ENCODE measurements at places on chromosomes 2 and 18.

GRCh38 chr2:196041786-196042185 lies 26.9 kb downstream of the DNAH7 start:
- no peak for DNase-seq

DNA sequence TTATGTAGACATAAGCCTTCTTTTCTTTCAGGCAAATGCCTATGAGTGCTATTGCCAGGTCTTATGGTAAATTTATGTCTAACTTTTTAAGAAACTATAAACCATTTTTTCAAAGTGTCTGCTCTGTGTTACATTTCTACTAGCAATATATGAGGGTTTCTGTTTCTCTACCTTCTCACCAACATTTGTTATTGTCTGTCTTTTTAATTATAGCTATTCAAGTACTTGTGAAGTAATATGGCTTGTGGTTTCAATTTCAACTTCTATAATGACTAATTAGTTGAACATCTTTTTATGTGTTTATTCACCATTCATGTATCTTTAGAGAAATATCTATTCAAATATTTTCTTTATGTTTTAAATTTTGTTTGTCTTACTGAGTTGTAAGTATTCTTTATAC lies 213.1 kb upstream of the MC4R start:
- no peak for DNase-seq

- no peak for DNase-seq
Observed at GRCh38 chr18:8504880-8505435, 104.3 kb upstream of the RAB12 start.

GRCh38 chr2:36409935-36410334 lies 54.4 kb downstream of the CRIM1 start:
- no peak for DNase-seq

GRCh38 chr2:239663364-239663924 lies 262.6 kb upstream of the HDAC4 start:
- DNase-seq = no peak

DNA sequence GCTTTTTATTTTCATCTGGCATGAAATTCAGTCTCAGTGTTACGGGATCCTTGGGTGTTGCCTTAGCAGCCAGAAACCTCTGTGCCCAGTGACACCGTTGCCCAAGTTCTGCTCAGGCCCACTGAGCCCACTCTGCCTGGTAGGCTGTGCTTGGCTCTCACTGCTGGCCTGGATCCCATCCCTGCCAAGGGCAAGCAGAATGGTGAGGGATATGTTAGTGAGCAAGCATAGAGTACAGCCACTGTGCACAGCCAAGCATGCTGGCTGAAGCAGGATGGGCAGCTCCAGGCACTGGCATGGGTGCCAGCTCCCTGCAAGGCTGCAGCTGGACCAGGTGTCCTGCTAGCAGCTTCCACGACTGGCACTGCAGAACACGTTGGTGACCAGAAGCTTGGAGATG lies 194.7 kb upstream of the TFPI start:
- DNase-seq = no peak

DNA sequence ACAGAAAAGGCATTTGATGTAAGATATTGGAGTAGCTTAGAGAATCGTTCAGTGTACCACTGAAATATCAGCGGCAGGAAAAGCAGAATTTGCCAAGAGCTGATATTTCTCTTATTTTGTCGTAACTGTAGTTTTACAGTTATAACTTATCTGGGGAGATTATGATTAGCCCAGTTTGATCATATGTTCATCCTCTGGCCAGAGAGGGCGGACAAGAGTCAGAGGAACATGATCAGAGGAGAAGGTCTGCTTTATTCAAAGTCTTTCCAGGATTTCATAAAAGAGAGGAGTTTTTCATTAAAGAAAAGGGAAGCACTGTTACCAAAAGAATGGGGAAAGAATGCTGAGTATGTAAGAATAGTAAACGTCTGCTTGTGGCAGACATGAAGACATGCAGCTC lies 1655.6 kb downstream of the DPP10 start:
- DNase-seq = no peak

DNA sequence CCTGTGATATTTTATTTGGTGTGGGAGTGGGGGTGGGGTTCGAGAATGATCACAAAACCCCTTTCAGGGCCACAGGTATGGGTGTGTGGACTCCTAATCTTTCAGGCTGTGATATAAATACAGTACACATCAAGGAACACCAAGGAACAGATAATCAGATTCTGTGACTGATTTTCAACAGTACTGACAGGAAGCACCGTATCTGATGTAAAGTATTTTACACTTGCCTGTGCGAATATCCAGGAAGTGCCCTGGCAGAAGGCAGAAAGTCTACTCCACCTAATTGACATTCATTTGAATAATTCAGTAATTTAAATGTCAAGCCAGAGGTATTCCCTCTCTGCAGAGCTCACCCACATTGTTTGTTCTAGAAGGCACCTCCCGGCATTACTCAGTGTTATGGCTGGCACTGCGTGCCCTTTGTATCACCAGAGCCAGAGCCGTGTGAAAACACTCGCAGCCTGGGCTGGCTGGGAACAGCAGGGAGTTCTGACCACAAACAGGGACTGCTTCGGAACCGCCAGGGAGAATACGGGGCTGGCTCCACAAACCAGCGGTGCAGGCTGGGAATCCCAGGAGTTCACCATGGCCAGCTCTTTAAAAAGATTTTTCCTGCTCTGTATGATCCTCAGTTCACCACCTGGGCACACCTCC lies 91.8 kb downstream of the ACVR1 start:
- no peak for DNase-seq

- no peak for DNase-seq
Observed at GRCh38 chr2:36172824-36173223, 182.8 kb upstream of the CRIM1 start.

GRCh38 chr2:37110306-37111212 lies 26.2 kb downstream of the GPATCH11 start:
- DNase-seq = no peak

- DNase-seq = no peak
Observed at GRCh38 chr2:167406558-167406957, 518.3 kb downstream of the XIRP2 start.

DNA sequence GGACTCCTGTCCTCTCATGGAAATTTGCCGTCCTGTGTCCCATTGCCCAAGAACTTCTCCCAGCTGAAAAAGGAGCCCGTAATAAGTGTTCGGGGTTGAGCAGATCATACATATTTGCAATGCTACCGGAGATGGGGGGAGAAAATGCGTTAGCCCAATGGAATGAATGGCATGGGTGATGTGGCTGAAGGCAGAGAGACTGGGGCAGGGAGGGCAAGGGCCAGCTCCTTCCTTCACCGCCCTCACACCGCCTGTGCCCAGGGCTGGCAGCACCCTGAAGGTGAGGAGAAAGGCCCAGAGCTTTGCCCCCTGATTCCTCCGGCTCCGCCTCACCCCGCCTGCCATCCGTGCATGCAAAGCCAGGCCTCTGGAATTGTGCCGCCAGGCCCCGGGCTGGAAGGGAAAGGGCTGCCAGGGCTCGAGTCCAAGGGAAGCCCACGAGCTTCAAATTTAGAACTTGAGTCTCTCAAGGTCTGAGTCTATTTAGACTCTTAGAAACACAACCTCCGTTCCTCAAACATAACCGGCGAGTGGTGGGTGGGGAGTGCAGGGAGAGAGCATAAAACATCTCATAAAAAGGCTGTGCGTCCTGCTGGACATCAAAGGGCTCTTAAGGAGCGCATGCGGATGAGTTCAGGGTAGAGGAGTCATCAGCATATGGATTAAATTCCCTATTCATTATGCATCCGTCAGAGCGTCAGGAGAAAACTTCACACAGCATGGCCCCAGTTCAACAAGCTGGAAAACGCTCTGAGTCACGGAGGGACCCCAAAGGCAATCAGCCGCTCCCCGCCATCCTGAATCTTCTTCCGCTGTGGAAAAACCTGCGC lies 121.7 kb upstream of the GLI2 start:
- DNase-seq = no peak

DNA sequence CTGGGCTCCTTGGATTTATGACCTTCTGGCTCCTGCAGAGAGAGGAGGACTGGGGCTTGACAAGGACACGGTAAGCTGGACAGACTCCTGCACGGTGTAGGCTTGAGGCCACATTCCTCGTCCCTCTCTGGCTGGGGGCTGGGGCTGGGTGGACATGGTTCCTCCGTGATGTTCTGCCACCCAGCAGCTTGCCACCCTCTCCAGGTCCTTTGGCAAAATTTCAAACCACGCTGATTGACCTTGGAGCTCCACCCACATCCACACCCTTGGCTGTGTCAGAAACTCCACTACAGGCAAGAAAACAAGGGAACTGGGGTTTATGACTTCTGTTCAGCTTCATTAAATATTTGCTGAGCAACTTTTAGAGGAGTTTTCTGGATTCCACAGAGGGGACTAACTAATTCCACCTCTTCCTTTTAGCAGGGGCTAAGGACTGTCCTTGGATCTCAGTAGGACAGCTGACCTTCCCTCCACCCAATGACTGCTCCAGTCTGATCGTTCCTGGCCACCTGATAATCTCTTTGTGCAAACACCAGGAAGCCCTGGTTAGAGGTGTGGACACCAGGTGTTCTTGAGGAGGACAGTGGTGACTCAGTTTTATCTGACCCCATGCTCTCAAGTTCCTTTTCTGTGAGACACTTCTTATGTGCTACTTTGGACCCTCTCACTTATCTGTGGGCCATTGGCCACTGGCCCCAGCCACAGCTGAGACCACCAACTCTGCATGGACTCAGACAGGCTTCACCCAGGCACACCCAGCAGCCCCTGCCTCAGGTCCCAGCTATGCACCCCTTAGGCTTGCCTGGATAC lies 29.3 kb downstream of the GPR55 start:
- DNase-seq = no peak

GRCh38 chr18:25313268-25313667 lies 38.7 kb downstream of the ZNF521 start:
- no peak for DNase-seq

GRCh38 chr18:2948038-2948437 lies 64.9 kb downstream of the LPIN2 start:
- DNase-seq = no peak

DNA sequence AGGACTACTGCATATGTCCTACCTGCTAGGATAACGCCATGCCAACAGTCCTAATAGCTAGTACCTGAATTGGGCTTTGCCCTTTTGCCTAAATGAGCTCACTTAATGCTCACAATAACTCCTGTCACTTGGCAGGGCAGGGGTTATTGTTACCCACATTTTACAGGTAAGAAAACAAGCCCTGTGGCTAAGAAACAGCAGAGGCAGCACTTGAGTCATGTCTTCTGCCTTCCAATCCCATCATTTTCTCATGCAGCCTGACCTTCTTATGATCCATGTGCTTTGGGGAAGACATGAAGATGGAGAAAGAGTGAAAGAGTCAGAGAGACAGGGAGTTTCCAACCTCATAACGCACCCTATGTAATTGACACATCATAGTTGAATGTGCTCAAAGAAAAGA lies 33.6 kb upstream of the LPIN1 start:
- no peak for DNase-seq

DNA sequence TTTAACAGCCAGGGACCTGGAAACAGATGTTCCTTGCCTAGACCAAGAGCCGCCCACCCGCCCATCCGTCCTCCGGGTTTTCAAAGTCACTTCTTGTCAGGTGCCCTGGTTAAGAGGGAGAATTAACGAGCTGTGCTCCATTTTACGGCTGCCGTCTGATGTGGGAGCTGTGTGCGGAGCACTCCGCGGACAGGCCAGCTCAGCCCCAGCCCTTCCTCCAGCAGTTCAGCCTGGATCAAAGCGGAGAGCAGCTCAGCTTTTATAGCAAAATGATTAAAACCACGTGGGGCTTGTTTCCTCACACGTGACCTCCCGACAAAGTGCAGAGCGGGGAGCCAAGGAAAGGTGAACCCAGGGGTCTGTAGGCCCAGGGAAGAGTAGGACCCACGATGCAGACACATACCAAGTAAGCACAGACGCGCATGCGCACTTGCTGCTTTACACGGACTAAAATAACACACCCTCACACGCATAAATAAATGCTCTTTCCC lies 46.1 kb upstream of the PKDCC start:
- no peak for DNase-seq

- no peak for DNase-seq
Observed at GRCh38 chr2:55163941-55164390, 68.1 kb downstream of the CLHC1 start.

- DNase-seq = no peak
Observed at GRCh38 chr18:69840001-69840400, 107.7 kb downstream of the CD226 start.

DNA sequence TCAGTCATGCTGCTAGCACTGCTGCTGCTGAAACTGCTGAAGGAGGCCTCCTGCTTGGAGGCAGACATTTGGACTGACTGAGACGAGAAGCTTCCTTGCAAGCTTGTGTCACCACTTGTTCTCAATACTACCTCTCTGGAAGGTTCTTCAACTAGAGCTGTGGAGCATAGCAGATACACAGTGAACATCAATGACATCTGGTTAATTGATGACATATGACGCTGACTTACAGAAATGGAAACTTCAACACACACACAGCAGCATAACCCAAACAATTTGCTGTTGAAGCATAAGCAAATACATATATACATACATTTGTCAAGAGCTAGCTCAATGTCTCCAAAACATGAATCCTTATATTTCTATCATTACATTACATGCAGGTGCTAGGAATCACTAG lies 47.3 kb downstream of the PLEKHA3 start:
- DNase-seq = no peak

- no peak for DNase-seq
Observed at GRCh38 chr2:79993144-79993543, 311.4 kb downstream of the LRRTM1 start.

DNA sequence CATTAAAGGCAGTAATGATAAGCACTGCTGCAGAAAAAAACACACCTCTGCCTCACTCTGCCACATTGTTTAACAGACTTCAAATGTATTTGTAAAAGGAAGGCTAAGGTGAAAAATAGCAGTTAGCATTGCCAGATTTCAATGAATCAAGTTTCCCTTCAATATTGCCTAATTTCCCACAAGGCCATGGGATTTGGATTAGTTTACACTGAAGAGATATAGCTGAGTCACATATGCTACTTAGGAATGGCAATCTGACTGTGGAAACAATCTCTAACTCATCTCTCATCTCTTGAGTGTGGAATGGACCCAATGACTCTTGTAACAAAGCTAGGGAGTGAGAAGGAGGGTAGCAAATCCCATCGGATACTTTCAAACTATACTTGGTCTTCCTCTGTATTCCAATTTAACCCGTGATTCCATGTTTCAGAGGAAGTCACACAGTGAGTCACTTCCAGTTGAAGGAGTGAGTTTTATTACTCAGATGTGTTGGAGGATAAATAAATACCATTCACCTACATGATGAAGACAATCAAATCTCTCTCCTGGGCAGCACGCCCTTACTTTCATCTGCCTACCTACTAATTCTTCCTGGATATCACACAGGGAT lies 5.1 kb downstream of the B4GALT6 start:
- DNase-seq = no peak

- DNase-seq = peak; percentile 34
Observed at GRCh38 chr2:174683392-174683759, 80.9 kb downstream of the CHRNA1 start.

- DNase-seq = no peak
Observed at GRCh38 chr2:3280197-3280596, 97.4 kb downstream of the EIPR1 start.

GRCh38 chr18:37956902-37957301 lies 391.3 kb upstream of the CELF4 start:
- DNase-seq = no peak

Data from activated CD4-positive, alpha-beta T cell treated with anti-CD3 and anti-CD28 coated beads, Interleukin-2, Interleukin-4, amounts not matched to agents 100 ng/mL and 50 ng/mL, durations not matched to agents 16 hours and 8 hours (primary cell).